ENCODE measurements at places on chromosomes 12 and 14.

GRCh38 chr12:28489246-28489645 lies 299.0 kb downstream of the CCDC91 start:
- DNase-seq: no peak

DNA sequence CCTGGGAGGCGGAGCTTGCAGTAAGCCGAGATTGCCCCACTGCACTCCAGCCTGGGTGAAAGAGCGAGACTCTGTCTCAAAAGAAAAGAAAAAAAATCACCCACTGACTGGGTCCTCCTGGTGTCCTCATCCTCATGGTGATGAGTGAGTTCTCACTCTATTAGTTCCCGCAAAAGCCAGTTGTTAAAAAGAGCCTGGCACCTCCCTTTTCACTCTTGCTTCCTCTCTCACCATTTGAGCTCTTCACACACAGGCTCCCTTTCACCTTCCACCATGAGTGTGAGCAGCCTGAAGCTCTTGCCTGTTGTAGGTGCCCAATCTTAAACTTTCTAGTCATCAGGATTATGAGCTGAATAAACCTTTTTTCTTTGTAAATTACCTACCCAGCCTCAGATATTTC lies 176.4 kb downstream of the SLC38A4 start:
- no peak for DNase-seq

DNA sequence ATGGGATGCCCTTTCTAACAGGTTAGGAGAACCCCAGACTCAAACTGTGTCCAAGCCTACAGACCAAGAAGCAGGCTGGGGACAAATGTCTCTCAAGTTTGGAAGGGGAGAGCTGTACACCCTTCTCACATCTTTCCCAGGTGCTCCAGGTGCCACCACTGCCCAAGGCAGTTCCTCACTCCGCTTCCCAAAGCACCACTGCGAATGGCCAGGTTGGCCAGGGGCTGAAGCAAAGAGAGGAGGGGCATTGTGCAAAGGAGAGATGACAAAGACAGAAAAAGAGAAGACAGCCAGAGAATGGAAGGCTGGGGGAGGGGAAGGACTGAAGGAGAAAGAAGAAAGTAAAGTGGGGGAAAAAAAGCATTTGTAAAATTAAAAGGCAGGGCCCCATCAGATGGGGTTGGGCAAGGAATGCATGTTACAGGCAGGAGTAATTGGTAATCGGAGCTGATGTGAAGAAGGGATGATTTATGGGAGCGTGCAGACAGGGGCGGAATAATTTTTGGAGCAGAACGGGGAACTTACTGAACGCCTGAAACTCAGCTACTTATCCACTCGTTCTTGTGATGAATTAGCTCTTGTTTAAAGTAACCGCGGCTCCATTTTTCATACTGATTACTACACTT lies 165.8 kb downstream of the ESRRB start:
- no peak for DNase-seq

GRCh38 chr14:85527445-85528035 lies 2.4 kb upstream of the FLRT2 start:
- no peak for DNase-seq

GRCh38 chr14:68379510-68380328 lies 413.1 kb downstream of the ZFP36L1 start:
- DNase-seq: no peak

DNA sequence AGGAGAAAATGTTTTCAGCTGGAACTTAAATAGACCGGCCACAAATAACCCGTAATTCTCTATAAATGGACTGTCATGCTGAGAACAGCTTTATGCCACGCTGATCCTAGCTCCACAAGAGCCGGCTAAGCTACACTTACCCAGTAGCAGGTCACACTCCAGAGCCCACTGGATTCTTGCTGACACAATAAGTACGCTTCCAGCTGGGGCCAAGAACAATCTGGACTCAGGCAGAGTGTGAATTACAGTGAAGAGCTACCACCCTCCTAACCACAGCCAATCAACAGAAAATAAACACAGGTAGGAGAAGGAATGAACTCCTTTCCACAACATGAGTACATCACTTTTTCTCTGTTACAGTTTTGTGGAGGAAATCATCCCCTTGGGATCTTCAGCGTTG lies 531.3 kb downstream of the GALC start:
- DNase-seq: no peak

DNA sequence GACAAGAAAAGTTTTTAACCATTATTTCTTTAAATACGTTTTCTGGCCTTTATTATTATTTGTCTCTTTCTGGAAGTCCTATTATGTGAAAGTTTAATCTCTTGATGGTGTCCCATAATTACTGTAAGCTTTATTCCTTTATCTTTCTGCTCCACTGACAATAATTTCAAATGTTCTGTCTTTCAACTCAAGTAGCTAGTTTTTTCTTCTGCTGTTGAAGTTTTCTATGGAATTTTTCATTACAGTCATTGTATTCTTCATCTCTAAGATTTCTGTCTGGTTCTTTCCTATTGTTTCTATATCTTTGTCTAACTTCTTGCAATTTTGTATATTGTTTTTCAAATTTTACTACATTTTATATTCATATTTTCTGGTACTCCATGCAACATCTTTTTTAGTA lies 173.6 kb upstream of the MGAT4C start:
- DNase-seq: no peak

DNA sequence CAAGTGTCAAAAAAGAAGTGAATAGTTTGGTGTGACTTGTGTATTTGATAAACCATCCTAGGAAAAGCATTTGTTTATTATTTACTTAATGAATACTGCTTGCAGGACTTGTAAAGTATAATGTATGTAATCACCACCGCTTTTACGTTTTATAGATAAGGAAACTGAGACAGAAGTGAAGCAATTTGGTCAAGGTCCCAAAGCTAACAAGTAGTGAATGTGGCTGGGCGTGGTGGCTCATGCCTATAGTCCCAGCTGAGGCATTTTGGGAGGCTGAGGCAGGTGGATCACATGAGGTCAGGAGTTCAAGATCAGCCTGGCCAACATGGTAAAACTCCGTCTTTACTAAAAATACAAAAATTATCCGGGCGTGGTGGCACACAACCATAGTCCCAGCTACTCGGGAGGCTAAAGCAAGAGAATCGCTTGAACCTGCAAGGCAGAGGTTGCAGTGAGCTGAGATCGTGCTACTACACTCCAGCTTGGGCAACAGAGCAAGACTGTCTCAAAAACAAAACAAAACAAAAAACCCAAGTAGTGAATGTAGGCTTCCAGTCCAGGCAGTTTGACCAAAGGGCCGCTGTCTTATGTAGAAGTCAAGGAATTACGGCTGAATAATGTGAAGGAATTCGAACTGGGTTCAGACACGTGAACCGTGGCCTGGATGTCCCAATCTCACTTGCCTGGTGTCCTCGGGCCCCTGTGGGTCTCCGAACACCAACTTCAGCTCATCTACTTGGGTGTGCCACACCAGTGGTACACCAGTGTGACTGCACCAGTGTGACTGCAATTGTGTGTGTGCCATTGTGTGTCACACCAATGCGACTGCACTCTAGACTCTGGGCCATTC lies 88.3 kb upstream of the MED13L start:
- DNase-seq: no peak

- DNase-seq: no peak
Observed at GRCh38 chr14:80926397-80927082, 15.0 kb downstream of the CEP128 start.

GRCh38 chr12:1936406-1937320 lies 18.2 kb upstream of the CACNA2D4 start:
- DNase-seq: no peak

DNA sequence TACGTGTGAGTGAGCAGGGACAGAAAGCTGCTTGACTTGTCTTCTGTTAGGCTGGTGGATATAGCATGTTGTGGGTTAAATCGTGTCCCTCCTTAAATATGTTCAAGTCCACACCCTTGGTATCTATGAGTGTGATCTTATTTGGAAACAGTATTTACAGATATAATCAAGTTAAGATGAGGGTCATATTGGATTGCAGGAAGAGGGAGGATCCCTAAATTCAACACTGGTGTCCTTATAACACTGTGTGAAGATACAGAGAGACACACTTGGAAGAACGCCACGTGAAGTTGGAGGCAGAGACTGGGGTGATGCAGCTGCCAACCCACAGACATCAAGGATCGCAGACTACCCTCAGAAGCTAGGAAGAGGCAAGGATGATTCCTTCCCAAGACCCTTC lies 275.2 kb upstream of the SSTR1 start:
- no peak for DNase-seq

- peak; percentile 66 for DNase-seq
Observed at GRCh38 chr12:121214855-121215745, 5.2 kb downstream of the P2RX4 start.

Measured in SW 1271 (cell line).